Heart left ventricle (tissue), 16 donors: ENCODE measurements at places on chromosomes 5 and 9. TPM values are rescaled to one million over a fixed set of nuclear protein-coding genes. Genes with fewer than 3 reads are reported as not detected.
A peak's percentile ranks its signal among the peaks of the same experiment; 100 is the strongest.

The SLC6A3 gene
- not detected for total RNA-seq

The IFNA2 gene
- not detected for total RNA-seq

GRCh38 chr9:27198190-27198589 is 89.2 kb downstream of the TEK start:
- H3K27me3 ChIP-seq = no peaks in the 10 kb centered on the region
- no peaks in the 10 kb centered on the region for H3K36me3 ChIP-seq
- no peak for DNase-seq
- no peak overlapping the region for H3K27ac ChIP-seq

DNA sequence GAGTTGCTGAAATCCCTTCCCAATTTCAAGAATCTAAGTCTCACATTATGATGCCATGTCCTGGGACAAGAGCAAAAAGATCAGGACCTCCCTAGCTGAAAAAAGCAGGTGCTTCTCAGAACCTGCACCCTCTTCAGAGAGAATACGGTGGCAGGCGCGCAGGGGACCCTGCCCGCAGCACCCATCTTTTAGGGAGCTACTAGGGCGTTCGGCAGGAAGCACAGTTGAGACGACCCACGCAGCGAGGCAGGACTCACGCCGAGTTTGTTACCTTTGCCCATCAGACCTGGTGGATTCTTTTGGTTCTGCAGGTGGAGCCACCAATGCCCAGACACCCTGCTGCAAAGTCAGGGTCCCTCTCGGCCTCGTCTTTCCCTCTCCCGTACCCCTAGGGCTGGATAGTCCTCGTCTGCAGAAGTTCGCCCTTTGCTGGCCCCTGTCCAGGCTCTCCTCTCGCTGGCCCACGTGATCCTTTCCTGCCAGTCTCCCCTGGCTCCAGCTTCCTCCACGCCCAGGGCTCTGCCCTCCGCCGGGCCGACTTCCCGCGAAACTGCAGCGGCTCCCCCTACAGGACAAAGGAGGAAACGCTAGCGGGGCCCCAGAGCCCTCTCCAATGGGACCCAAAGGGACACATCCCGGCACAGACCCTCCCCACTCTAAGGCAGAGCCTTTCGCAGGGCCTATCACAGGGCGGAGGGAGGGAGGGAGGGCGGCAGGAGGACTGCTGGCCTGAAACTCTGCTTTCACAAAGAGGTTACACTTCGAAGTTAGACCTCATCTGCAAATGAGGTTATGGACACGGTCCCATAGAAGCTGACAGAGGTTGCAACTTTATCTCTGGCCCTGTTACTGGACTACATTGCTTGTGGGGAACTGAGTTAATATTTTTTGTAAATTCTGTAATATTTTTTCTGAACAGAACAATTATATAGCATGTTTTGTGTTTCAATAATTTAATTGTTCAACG is 28.8 kb downstream of the TMEM174 start:
- H3K36me3 ChIP-seq = no peaks in the 10 kb centered on the region
- no peaks in the 10 kb centered on the region for H3K4me1 ChIP-seq
- H3K27ac ChIP-seq = no peak overlapping the region
- DNase-seq = peak; percentile 57

GRCh38 chr5:102324714-102325113 is 28.6 kb upstream of the SLCO4C1 start:
- no peak for DNase-seq
- no peaks in the 10 kb centered on the region for H3K27me3 ChIP-seq
- no peaks in the 10 kb centered on the region for H3K36me3 ChIP-seq
- no peak overlapping the region for H3K4me3 ChIP-seq
- H3K27ac ChIP-seq = no peak overlapping the region

DNA sequence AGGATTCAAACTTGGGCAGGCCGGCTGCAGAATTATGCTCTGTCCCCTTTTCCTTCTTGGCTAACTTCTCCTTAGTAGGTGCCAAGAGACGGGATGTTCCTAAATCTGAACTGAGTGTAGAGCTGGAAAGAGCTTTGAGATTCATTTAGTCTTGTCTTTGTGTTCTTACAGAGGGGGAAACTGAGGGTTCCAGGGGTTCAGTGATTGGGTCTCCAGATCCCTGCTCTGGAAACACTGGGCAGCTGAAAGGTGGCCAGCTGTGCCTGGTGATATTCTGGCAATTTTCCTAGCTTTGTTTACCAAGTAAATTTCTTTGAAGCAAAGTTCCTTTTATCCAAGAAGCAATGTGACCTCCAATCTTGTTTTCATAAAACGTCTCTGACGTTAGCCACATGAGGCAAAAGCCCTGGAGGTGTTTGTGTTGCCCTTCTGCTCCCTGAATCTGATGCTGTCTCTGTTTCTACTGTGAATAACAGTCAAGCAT is 288.7 kb downstream of the ZSWIM6 start:
- H3K27ac ChIP-seq = no peak overlapping the region
- H3K4me3 ChIP-seq = no peak overlapping the region
- no peaks in the 10 kb centered on the region for H3K27me3 ChIP-seq
- H3K36me3 ChIP-seq = no peaks in the 10 kb centered on the region
- H3K4me1 ChIP-seq = no peaks in the 10 kb centered on the region
- no peak for DNase-seq

- DNase-seq = no peak
- H3K27me3 ChIP-seq = no peaks in the 10 kb centered on the region
- no peaks in the 10 kb centered on the region for H3K36me3 ChIP-seq
- H3K4me3 ChIP-seq = no peak overlapping the region
Measured at GRCh38 chr9:122463828-122464632, 13.7 kb downstream of the OR1J1 start.

DNA sequence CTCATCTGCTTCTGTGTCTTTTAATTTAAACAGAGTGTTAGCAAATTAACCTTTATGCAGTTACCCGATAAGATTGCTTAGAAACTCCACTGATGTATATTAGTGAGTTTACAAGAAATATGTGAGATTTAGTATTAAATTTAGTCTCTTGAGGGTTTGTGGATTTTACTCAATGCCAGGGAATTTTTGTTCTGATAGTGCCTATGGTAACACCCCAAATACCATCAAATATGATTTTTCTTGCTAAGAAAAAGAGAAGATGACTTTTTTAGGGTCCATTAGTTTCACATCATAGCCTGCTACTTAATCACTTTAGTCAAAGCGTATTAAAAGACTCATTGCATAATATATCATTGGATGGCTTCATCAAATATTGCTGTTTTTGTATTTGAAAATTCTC is 224.9 kb downstream of the PCSK5 start:
- no peak overlapping the region for H3K4me3 ChIP-seq
- H3K27ac ChIP-seq = no peak overlapping the region
- no peak for DNase-seq
- H3K36me3 ChIP-seq = no peaks in the 10 kb centered on the region
- H3K27me3 ChIP-seq = no peaks in the 10 kb centered on the region

- H3K36me3 ChIP-seq = no peaks in the 10 kb centered on the region
- peaks cover 3% of the 10 kb centered on the region for H3K27me3 ChIP-seq
- no peaks in the 10 kb centered on the region for H3K4me1 ChIP-seq
- H3K4me3 ChIP-seq = no peak overlapping the region
Measured at GRCh38 chr9:135575995-135576631, 14.6 kb downstream of the PAEP start.

The CLK4 gene
- total RNA-seq = 10.9 TPM

DNA sequence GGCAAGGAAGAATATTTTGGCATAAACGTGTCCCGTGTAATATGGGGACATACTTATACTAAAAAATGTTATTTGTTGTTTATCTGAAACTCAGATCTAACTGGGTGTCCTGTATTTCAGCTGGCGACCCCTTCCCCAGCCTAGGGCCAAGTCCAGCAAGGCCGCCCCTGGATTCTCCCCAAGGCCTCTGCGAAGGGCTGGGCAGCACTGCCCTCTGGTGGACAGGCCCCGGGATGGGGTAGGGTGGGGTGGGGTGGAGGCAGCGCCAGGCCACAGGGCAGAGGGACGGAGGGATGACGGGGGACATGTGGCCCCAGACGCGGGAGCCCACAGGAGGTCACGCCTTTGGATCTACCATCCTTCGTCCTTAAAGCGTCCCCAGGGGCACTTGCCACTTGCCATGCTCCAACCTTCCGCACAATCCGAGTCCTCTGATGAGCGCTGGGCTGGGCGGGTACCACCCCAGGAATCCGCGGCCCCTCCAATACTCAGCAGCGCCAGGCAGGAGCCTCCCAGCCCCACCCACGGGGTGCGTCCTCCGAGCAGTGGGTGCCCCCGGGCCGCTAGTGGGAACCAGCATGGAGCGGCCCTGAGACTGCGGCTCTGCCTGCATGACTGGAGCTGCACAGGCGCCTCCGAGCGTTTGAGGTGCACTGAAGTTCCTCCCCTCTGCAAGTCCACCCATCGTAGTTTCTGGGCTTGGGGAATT is 7.1 kb upstream of the AGPAT2 start:
- H3K4me1 ChIP-seq = peaks cover 52% of the 10 kb centered on the region
- no peak overlapping the region for H3K4me3 ChIP-seq
- H3K36me3 ChIP-seq = no peaks in the 10 kb centered on the region

DNA sequence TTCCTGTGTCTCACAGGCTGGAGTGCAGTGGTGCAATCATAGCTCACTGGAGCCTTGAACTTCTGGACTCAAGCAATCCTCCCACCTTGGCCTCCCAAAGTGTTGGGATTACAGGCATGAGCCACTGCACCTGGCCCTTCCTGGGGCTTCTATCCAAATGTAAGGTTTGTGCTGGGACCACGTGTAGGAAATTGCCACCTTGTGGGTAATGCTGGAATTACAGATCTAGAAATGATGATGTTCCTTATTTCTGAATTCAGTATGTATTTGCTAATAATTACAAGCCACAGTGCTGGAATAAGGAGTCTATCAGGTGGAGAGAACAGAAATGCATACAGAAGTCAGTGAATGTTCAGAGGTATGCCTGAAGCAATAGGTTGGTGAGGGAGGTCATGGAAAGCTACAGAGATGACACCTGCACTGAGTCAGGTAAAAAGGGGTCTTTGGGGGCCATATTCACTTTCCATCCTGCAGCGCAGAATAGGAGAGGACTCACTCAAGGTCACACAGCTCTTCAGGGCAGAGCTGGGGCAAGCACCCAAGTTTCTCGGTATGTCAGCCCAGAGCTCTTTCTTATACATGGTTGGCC is 8.8 kb upstream of the IGFBPL1 start:
- H3K4me3 ChIP-seq = no peak overlapping the region
- H3K36me3 ChIP-seq = no peaks in the 10 kb centered on the region
- no peak for DNase-seq
- no peak overlapping the region for H3K27ac ChIP-seq
- no peaks in the 10 kb centered on the region for H3K27me3 ChIP-seq

The CNTLN gene
- 6.1 TPM for total RNA-seq

DNA sequence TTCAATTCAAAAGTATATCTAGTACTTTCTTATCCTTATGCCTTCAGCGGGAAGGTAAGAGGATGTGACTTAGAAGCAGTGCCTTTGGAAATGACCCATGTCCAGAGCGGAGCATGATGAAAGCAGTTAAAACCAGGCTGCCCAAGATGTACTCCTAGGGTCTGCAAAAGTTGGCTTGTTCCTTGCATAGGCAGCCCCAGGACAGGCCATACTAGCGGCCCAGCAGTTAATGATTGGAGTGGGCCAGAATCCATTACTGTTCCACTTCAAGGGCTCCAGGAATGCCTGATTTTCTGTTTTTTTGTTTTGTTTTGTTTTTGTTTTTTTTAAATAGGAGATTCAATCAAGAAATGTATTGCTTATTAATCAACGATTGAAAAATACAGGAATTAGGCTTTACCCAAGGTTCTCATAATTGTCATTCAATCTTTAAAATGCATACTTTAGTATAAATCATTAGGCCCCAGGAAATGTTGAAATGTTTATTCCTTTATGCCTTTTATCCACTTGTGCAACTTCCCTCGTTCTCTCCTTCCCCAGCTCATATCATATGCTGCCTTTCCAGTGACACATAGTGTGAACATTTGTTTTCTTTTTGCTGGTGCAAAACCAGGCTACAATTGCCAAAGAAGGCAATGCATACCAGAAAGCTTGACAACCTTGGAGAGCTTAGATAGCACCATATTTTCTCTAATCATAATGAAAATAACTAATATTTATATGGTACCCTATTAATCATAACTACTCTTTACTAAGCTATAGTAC is 190.8 kb downstream of the ARHGEF28 start:
- H3K4me1 ChIP-seq = no peaks in the 10 kb centered on the region
- no peak overlapping the region for H3K4me3 ChIP-seq
- H3K27ac ChIP-seq = no peak overlapping the region
- no peaks in the 10 kb centered on the region for H3K27me3 ChIP-seq
- DNase-seq = no peak
- no peaks in the 10 kb centered on the region for H3K36me3 ChIP-seq

The ANGPTL2 gene
- 92.5 TPM for total RNA-seq

DNA sequence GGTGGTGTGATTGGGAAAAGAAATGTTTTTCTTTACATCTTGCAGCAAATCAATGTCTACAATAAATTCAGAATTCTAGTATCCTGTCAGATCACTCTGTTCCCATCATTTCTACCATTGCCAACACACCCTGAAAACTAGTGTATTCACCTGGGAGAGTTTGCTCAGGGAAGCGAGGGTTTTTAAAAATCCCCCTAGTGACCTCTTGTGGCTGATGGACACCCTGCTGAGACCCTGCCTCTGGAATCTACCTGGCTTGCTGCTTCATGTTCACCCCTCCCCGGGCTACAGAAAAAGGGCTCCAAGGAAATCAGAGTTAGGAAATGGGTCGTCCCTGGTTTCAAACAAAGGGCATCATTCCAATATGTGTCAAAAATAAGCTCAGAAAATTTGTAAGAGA is 21.4 kb upstream of the ALDOB start:
- no peak overlapping the region for H3K27ac ChIP-seq
- H3K4me1 ChIP-seq = no peaks in the 10 kb centered on the region
- H3K36me3 ChIP-seq = no peaks in the 10 kb centered on the region
- H3K27me3 ChIP-seq = no peaks in the 10 kb centered on the region
- no peak overlapping the region for H3K4me3 ChIP-seq

The HAVCR2 gene
- 1.9 TPM for total RNA-seq

GRCh38 chr5:83831834-83832233 is 111.2 kb upstream of the HAPLN1 start:
- H3K27me3 ChIP-seq = no peaks in the 10 kb centered on the region
- no peak for DNase-seq
- no peak overlapping the region for H3K27ac ChIP-seq
- no peaks in the 10 kb centered on the region for H3K4me1 ChIP-seq

DNA sequence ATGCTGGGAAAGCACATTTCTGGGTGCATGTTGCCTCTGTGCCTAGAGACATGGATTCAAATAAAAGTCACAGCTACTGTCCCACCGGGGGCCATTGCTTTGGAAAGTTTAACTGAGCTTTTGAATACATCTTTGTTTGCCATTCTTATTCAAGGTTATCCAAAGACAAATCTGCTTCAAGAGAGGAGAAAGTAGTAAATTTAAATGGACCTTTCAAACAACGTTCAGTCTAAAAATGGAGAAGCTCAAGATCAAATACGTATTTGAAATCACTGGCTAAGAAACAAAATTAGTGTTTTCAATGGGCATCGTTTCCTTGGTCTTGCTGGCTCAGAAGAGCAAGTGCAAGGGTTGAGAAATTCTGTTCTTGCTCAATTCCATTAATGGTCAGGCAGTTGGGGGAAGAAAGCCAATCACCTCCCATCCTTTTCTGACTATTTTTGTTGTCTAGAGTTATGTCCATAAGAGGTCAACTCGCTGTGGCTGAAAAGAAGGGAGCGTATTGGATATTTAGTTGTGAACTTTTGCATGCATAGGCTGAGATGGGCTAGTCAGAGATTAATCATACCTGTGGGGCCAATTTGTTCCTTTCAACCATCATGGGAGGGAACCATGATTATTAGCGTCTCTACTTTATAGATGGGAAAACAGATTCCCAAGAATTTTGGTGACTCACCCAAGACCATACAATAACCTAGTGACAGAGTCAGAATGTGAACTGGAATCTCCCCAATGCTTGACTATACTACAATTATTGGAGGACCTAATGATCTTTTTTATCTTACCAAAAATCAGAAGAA is 276.2 kb upstream of the TNC start:
- no peaks in the 10 kb centered on the region for H3K4me1 ChIP-seq
- H3K27me3 ChIP-seq = no peaks in the 10 kb centered on the region
- no peaks in the 10 kb centered on the region for H3K36me3 ChIP-seq
- H3K27ac ChIP-seq = no peak overlapping the region
- no peak overlapping the region for H3K4me3 ChIP-seq
